Activated CD4-positive, alpha-beta T cell treated with anti-CD3 and anti-CD28 coated beads, Interleukin-2, amount 10 ng/mL, durations not matched to agents 7 days and 5 days (primary cell): ENCODE measurements at places on chromosomes 4 and X. TPM values are rescaled to one million over a fixed set of nuclear protein-coding genes. Genes with fewer than 3 reads are reported as not detected.

DNA sequence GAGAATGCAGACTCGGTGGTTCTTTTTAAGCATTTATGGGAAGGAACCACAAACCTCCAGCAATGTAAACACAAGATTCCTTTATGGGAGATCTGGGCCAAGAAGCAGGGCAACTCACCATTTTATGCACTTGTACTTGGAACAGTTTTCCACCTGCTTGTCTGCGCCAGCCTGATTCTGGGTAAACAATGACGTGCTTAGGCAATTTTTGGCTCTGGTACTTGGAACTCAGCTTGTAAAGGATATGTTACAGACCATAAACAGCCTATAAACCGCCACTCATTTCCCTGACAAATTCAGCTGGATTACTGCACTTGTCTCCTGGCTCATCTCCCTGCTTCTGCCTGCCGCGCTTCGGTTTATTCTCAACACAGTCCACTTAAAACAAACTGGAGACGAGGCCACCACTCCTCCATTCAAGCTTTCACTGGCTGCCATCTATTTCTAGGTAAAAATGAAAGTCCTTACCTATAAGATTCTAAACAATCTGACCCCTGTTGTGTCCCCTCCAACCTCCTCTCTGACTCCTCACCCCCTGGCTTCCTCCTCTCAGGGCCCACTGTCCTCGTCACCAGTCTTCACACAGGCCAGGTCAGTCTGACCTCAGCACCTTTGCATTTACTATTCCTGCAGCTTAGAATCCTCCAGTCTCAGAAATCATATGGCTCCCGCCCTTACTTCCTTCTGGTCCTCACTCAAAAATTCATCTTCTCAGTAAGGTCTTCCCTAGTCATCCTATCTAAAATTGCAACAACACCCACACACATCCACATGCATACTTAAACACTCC is 205.9 kb upstream of the GALNT7 start:
- no peak for DNase-seq

DNA sequence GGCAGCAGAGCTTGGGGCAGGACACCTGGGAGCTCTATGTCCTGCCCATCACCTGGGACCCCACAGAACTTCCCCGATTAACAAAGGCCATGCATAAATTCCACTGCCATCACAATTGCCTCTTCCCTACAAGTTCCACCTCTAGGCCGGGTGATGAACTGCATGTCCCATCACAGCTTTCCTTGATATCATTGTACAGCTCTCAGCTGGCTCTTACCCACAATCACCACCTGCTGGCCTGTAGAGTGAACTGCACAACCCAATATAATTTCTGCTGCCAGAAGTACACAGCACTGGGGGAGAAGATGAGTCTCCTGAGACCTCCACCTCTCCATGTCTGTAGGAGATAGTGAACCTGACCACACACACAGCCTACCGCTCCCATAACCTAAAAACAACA is 285.0 kb upstream of the AADAT start:
- DNase-seq = peak; percentile 7

Gene HPSE
- 24.6 TPM for total RNA-seq

Gene LINC00632
- 14.3 TPM for total RNA-seq

DNA sequence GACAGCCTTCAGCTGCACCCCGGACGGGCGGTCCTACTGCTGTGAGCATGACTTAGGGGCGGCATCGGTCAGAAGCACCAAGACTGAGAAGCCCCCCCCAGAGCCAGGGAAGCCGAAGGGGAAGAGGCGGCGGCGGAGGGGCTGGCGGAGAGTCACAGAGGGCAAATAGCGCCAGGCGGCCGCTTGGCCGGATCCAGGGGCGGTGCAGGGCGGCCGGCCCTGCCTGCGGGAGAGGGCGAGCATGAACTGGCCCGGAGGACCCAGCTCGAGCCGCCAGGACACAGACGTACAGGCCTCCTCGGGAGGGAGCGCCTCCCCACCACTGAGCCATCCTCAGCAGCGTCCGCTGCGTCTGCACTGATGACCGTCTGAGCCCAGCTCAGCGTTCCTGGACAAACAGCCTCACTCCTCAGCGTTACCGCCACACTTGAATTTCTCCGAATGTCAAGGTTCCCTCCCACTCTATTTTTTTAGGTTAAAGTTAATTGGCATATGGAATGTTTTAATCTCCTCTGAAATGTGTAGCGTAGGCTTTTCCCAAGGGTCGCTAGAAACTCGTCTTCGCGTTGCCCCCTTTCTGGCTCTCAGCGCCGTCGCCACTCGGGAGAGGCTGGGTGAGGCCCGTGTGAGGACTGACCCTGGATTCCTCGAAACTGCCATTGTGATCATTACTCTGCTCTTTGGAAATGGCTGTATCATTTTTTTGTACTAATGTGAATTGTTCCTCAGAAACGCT is 29.9 kb downstream of the NELFA start:
- DNase-seq = no peak

- DNase-seq = no peak
These were observed 191.8 kb upstream of the S100G start for GRCh38 chrX:16458208-16458607.

Gene APELA
- not detected for total RNA-seq

Gene RTL9
- not detected for total RNA-seq

DNA sequence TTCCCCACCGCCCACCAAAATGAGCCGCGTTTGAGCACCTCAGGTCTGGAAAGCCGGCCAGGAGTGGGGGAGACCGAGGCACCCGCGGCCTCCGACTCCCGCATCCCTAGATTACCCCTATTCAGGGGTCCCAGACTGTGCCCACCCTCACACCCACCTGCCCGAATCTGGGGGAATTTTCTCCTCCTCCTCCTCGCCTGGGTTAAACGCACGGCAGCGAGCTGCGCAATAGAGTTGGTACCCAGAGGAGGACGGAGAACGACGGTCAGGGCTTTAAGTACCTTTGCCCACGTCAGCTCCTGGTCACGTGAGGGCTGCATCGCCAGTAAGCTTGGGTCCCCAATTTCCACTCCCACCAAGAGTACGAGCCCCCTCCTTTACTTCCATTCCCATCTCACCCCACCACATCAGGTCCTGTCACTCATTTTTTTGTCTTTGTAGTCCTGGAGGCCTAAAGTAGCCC is at the start of gene ARMCX2:
Gene ARMCX2, minus strand, starts transcription at position 250 of the 463 bp plus-strand sequence. CDS start 2,262 bp downstream, outside the sequence.
- no peak for DNase-seq

Gene MMGT1
- total RNA-seq = 23.1 TPM

- no peak for DNase-seq
These were observed 87.7 kb upstream of the STS start for GRCh38 chrX:7059859-7060258.

Gene EXOC1L
- not detected for total RNA-seq

Gene TBX22
- not detected for total RNA-seq

Gene PLAC1
- not detected for total RNA-seq
